ENCODE measurements at places on chromosomes 6 and 20.

DNA sequence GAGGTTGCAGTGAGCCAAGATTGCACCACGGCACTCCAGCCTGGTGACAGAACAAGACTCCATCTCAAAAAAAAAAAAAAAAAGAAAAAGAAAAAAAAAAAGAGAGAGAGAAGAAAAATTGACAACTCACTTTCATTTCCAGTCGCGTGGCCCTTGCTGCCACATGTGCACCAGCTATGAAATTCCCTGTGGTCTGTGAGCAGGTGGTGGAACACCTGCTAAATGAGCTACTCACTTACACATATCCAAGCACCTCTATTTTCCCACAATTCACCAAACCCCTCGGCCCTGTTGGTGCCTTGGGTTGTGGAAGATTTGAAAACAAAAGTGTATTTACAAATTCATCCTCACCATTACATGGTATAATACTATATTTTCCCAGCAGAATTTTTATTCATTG is 105.2 kb upstream of the ASF1A start:
- DNase-seq = no peak

DNA sequence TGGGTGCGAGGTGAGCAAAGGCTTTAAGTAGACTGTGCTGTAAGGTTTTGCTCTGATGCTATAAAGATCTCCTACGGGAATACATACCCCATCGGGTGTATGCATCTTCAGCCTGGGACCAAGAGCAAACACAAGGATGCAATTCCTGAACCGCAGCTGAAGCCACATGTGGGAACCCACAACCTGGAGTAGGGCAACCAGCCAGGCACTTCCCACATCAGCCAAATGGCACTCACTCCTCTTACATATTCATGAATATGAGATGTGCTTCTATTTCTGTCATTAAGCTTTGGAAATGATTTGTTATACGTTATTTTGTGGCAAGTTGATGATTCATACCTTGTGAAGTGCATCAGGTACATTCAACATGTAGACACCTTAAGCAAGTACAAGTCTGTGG is 619.2 kb downstream of the C6orf118 start:
- DNase-seq = no peak

- DNase-seq = no peak
Observed at GRCh38 chr6:160507420-160507819, 156.7 kb downstream of the LPA start.

DNA sequence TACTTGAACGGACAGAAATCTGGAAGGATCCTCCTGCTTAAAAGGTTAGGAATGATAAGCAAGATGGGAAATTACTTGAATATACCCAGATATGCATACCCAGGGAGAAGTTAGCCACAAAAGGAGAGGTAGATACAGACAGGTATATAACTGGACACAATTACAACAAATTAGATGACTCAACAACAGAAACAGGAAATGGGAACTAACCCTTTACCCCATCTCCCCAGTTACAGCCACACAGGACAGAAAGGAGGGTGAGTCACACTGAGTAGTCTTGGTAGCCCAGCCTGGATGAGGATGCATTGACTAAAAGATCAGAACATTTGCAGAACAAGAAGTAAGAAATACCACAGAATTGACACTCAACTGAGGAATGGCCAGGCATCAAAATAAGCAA is 61.2 kb downstream of the C6orf52 start:
- DNase-seq = no peak

- DNase-seq = no peak
Observed at GRCh38 chr6:88843040-88843439, 120.4 kb downstream of the RNGTT start.

DNA sequence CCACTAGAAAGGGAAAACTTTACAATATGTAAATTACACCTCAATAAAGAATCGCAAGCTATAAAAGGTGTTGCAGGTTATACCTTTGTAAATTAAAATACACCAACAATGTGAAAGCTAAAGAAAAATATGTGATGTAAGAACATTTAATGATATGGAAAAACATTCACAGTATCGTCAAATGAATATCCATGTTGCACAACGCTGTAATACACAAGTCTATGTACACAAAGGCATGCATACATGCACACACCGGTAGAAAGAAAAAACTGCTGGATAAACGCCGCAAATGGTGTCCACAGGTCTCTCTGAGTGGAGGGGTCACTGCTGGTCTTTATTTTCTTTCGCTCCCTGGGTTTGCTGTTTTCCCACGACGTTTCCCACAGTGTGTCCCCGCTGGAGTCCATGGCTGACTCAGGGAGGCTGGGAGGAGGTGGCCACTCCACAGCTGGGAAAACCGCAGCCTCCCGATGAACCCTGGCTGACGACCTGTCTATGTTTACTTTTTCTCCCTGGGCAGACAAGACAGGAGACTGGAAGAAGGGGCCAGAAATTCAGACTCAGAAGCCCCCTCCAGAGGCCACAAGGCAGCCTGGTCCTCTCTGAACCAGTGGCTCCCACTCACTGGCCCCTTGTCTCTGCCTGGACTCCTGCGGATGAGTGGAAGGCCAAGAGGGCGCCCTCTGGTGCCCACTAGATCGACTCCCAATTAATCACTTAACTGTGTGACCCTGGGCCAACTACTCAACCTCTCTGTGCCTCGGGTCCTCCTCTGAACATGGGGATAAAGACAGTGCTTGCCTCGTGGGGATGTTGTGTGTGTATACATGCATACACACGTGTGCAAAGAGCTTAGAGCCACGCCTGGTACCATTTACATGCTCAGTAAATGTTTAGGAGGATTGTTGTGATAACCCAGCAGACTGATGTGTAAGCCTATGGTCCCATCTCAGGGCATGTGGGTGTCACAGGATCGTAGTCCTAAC is 12.8 kb upstream of the BPI start:
- no peak for DNase-seq

DNA sequence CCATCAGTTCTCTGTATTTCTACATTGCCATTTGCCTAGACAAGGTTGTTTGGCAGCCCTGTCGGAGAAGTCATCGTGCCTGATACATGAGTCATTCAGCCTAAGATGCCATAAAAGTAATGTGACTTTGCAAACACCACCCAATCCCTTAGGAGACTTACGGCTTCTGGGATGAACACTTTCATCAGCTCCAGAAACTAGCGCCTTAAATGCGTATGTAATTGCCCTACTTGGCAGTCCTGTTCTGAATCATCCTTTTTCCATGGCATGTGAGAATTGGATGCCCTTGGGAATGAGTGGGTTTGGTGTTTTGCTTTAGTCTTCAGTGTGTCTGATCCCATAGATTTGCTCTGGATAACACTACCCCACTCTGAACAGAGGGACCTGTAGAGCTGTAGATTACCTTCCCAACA is 158.5 kb downstream of the SASH1 start:
- no peak for DNase-seq

DNA sequence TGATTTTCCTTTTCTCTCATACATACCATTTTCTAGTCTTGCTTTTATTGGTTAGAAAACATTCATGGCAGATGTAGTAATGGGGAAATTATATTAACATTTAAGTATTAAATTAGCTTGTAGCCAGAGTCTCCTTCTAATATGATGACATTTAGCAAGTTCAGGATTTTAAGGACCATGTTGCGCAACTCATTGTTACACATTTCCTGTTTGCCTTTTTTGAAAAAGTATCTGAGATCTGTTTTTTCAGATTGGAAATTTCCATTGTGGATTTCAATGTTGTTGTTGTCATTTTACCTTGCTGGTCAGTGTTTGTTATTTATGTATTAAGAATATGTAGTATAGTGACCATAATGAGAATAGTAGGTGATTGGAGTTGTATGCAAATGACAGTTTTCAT is 38.7 kb downstream of the CDKAL1 start:
- DNase-seq = no peak

DNA sequence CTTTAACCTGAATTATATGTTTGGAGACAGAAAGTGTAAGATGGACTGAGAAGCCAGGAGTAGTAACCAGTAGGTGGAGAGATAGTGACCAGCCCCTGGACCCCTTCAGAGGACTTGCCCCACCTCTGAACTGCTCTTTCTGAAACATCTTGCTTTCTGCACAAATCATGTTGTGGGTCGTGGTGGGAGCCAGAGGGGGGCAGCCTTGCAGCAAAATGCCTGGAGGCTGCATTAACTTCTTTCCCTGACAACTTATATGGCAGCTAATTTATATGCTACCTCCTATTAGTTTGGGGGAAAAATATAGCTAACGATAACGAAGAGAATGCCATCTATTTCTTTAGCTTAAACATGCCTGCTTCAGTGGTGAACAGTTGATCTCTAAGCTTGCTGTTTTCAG is 859.8 kb downstream of the MAFB start:
- no peak for DNase-seq

DNA sequence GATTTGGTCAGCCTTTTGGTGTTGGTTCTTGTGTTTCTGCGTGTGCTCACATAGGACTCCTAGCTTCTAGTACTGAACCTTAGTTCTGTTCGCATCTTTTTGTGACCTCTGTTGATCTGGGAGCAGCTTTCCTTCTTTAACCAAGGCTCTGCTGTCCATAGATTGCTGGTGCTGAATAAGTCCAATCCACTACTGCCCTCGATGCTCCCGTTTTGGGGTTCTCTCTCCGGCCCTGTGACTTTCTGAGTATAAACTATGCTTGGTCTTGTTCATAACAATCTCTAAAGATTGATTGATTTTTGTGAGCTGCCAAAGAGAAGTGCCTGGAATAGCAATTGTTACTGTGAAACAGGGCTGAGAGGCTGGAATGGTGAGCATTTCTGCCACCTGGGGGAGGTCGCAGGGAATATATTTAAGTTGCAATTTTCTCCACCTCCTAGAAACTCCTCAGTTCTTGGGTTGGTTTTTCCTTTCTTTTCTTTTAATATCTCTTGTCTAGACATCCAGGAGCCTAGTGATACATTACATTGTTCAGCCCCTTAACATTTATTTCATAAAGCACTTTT is 422.9 kb upstream of the CHD6 start:
- DNase-seq = no peak

DNA sequence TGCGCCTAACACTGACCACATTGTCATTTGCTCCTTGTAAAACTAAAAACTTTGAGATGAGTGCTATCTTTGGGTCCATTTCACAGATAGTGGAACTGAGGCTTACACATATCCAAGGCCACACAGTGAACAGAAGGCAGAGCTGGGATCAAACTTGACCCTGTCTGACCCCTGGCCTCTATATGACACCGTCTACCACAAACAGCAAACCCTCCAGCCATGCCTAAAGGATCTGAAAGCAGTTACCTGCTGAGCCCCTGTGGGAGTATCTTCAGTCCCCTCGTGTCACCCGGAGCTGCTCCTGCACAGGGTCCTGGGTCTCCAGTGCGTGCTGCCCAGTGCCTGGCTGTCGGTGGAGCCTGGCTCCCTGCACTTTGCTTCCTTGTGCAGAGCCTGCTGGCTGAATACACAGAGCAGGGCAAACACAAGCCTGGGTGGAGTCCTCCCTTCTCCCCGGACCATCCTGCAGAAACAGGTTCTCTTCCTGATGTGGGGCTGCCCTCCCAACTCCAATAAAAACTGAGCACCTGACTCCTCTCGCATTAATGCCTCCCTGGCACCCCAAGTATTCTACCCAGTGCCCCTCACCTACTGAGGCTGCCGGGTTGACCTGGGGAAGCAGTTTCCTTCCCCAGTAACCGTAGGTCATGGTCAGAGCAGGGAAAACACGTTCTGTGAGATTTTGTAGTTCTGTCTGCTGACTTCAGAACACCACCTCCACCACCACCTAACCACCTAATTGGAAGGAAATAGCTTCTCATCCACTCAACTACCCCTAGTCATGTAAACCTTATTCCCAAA is at the start of gene BCAS1:
Gene BCAS1, minus strand, starts transcription at position 408 of the 801 bp plus-strand sequence. CDS start 11,876 bp downstream, outside the sequence.
- peak; percentile 15 for DNase-seq

Measured in progenitor cell of endocrine pancreas (in vitro differentiated cells).